ENCODE measurements at places on chromosomes 1 and 21.
A peak's percentile ranks its signal among the peaks of the same experiment; 100 is the strongest.

GRCh38 chr1:111795401-111795800, 39.7 kb downstream of the DDX20 start:
- no peak for DNase-seq

GRCh38 chr1:210260096-210260495, 27.5 kb downstream of the SERTAD4 start:
- no peak for DNase-seq

- no peak for DNase-seq
Observed at GRCh38 chr1:238214449-238214848, 323.7 kb upstream of the ZP4 start.

- no peak for DNase-seq
Observed at GRCh38 chr1:229224308-229224707, 46.6 kb upstream of the RAB4A start.

DNA sequence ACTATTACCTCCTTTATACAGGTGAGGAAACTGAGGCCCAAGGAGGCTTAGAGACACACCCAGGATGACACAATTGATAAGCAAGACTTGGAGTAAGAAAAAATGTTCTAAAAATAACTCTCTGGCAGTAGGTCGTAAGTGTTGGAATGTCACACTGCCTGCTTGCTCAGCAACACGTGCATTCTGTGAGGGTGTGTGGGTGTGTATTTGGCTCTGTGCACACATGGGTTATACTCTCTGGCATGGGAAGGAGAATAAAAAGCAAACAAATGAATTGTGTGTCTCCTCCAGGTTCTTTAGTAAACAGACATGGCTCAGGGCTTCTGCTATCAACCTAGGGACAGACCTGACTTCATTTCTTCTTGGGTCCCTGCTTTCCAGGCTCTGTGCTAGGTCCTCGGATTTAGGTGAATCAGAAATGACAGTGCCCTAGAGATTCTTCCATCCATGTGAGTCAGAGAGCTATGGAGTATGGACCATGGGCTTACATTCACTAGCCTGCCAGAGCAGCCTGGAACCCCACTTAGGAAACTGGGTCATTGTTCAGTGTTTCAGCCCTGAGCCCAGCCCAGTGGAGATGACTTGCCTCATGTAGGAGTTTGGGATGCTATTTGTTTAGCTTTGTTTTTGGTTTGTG, 72.4 kb downstream of the ELAVL4 start:
- DNase-seq, result no peak

GRCh38 chr1:25861316-25862286, 2.3 kb upstream of the AUNIP start:
- DNase-seq, result peak; percentile 88

DNA sequence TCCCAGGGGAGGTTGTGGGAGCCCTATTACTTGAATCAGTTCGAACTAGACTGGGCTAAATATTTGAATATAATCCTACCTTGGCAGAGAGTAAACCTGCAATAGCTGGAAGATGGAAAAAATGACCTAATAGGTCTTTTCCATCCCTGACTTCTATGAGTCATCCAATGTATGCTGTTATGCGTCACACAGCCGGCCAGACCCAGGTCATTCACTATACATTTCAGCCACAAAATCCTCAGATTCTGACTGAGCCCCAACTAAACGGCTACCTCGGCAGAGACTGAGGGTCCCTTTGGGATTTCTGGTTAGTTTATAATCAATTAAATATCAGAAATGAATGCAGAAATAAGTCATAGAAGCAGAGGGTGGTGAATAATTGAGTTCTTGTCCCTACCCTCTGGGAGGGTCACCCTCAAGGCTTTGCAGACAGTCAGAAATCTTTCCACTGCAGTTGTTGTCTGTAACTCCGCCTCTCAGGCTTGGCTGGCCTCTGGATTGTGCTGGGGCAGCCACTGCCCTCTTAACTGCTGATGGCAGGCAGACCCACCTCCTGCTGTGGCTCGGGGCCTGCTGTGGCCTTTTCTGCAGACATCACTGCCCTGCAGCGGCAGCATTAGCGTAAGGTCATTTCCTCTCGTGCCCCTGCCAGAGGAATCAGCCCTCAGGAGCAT, 240.5 kb downstream of the TGFB2 start:
- DNase-seq, result no peak

DNA sequence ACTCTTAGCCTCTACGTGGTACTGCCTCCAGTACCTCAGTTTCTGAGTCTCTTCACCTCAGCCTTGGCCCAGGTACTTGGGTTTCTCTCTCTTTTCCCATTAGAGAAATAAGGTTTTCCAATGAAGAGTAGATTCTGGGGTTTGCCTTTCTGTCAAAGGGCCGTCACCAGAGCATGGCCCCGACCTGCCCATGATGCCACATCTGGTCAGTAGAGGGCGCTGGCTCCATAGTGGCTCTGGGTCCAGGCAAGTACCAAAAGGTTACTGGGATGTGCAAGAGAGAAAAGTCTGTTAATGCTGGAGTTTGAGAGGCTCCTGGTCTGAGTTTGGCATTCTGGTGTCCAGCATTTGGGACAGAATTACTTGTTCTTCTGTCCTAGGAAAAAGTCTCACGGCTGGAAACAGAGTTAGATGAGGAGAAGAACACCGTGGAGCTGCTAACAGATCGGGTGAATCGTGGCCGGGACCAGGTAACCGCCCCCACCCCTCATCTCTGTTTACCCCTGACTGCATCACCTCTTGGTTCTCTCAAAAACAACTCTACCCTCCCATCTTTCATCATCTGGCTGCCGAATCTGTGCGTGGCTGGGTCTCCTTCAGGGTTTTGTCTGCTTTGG, 5.3 kb upstream of the TUFT1 start:
- DNase-seq, result peak; percentile 86

DNA sequence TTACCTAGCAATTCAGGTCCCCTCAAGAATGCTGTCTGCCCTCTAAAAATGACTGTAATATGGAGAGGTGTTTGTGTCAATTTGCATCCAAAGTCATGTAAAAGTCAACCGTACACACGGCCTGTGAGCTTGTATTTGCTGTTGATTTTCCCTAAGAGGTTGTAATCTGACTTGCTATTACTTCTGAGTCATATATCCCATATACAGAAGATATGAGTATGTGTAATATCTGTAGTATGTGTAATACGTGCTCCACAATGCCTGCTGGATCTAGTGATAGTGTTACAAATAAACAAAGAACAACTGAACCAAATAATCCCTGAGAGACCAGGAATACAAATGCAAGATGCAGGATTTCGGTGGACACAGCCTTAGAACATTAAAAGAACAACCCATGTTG, 1.4 kb upstream of the KCNJ6 start:
- DNase-seq, result no peak

DNA sequence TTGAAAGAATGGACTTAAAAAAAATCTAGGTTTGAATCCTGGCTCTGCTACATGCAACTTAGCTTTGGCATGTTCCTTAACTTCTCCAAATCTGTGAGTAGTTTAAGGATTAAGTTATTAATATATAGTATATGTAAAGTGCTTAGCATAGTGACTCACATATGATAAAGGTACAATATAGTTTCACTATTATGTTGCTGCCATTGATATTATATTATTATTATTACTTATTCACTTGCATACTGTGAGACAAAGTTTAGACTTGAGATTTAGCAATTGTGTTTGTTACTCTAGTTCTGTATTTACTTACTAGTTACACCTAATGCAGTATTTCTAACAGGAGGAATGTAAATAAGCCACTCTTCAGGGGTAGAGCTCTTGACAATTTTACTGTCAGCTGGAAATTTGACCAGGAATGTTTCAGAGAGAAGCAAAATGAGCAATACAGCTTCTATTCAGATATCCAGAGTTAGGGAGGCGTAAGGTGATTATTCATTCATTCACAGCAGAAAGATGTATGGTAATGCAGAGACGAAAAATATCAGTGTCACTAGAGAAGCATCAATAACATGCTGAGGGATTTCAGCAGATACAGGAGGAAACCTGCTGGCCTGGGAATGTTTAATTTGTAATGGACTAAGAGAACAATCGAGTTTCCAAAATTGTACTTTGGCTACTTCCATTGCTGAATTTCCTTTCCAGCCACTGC, 25.5 kb downstream of the RGS7 start:
- no peak for DNase-seq

DNA sequence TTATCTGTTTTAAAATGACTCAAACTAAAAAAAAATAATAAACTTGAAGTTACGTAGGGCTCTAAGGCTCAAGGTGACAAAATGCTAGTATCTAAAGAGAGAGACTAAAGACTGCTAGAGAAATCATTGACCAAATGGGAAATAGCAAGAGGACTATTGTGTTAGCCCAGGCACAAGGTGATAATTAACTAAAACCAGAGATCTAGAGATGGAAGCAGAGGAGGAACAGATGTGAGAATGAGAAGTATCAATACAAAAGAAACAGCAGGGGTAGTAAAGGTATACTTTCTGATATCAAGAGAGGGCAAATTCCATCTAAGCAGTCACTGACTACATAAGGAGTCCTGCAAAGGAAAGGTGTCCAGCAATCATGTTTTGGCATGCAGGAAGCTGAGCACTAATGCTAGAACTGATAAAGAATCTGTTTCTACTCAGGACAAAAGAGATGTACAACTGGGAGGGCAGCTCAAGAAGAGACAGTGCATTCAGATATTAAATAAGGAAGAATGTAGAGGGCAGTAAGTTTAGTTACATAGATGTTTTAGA, 100.2 kb upstream of the GNG4 start:
- peak; percentile 7 for DNase-seq

GRCh38 chr1:234957330-234958065, 171.1 kb downstream of the TOMM20 start:
- DNase-seq, result no peak

- no peak for DNase-seq
Observed at GRCh38 chr1:231734417-231734816, 107.8 kb downstream of the DISC1 start.

DNA sequence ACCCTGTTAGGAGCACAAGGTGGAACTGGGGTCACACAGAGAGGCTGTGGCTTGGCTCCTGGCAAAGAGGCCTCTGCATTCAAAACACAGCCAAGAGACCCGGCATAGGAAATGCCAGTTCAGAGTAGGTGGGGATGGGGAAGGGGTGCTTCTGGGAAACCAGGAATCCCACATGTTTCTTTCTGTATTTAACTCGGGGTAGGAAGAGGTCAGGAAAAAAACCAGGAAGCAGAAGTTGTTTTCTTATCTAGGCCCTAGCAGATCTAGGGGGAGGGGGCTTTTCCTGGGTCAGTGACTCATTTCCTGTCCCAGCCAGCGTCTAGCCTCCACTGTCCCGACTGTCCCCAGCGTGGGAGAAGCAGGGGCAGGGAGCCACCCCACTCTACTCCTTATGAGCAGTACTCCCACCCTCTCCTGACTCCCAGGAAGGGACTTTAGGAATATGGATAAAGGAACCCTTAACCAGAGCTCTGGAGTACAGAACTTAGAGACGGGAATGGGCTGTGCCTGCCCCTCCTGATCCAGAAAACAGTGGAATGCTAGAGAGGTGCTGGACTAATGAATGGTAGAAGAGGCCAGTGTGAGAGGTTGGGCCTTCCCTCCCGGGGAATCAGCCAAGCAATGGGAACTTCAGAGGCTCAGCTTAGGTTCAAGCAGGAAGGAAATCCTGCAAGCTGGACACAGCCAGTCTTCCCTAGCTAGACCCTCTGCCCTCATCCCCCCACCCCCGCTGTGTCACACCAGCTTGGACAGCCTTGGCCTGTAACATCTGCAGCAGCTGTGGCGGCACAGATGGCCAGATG, 5.7 kb downstream of the FHL3 start:
- peak; percentile 85 for DNase-seq

GRCh38 chr1:159994896-159995295, 36.9 kb downstream of the PIGM start:
- DNase-seq, result no peak

DNA sequence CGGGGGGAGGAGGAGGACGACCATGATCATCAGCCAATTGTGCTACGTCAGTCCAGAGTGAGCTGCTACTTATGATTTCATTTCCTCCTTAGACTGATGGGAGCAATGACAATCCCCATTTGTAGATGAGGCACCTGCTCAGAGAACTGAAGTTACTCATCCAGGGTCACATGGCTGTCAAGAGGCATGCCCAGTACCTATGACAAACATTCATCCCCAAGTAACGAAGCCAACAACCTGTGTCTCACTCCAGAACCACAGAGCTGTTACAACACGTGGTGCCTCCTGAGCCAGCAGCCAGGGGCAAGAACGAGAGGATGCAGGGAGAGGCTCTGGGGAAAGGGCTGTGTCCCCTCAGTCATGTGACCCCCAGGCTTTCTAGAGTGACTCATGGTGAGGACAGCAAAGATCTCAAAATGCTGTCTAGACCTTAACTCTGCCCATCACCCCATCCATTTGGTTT, 93.6 kb downstream of the SIM2 start:
- DNase-seq, result no peak

- no peak for DNase-seq
Observed at GRCh38 chr1:25977801-25978200, 20.1 kb downstream of the PAFAH2 start.

GRCh38 chr21:35503671-35504070, 454.6 kb upstream of the RUNX1 start:
- DNase-seq, result peak; percentile 24

GRCh38 chr1:237393632-237394031, 351.6 kb downstream of the RYR2 start:
- no peak for DNase-seq

DNA sequence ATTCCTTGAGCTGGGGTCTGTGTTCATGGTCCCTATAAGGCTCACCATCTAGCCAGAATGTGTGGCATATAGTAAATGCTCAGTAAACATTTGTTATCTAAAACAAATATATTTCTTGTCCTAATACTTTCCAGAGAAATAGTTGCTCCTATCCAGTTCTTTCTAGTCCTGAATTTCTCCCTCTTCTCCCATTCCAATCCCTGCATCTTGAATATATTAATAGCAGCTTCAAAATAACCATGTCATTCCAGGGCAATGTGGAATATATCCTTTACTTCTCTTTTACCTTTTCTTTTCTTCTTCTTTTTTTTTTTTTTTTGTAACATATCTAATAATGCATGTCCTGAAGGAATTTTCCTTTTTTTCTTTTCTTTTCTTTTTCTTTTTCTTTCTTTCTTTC, 10.4 kb downstream of the DNAJB4 start:
- DNase-seq, result no peak

DNA sequence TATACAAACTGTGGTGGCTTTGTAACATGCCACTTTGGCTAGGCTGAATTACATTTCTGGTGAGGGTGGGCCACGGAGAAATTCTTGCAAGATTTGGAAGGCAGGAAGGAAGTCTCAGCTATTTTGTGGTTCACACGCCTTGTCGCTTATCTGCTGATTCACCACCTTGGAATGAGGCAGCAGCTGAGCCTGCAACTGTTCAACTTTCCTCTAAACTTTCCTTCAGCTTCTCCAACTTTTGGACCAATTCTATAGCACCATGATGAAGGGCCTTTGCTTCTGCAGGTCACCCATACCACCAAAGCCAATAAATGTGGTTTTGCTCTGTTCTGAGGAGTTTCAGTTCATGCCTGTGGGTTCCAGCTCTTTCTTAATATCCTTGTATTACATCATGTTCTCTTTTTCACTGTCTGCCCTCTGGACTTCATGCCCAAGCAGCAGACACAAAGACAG, 337.6 kb upstream of the SNX7 start:
- peak; percentile 59 for DNase-seq

GRCh38 chr21:42261829-42262200, 42.9 kb downstream of the ABCG1 start:
- DNase-seq, result no peak

DNA sequence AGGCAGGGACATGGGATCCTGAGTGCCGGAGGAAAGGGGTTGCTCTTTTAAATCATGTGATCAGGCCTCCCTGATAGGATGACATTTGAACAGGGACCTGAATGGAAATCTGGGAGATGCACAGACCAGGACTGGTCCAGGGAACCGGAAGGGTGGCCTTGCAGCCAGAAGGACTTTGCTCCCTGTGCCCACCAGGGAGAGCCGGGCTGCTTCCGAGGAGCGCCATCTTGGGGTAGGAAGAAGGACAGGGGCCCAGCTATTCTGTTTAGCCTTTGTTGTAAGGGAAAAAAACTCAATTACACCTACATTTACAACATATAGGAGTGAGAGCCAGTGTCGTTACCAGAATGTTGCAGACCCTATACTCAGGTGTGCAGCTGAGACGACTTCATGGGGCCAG, 5.5 kb downstream of the KLHDC7A start:
- no peak for DNase-seq

Measured in hematopoietic multipotent progenitor cell treated with erythropoietin and hydrocortisone succinate and interleukin-3 and kit ligand, for 6 days (in vitro differentiated cells).